Amygdala (tissue), 56 donors: ENCODE measurements at places on chromosomes 7 and 10.

DNA sequence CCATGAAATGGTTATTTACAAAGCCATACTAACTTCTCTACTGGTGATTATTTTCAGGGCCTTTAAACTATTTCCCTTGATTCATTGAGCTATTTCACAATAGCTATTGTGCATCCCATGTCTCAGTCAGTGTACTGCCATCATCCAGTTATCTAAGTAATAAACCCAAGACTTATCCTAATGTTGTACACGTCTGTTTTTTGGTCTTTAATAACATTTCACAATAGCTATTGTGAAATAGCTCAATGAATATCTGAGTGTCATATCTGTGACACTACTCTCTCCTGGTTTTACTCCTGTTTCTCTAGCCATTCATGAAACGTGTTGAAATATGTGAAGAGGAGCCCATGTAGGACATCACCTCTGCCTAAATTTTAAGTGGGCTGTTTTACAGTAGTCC, 36.5 kb upstream of the TMEM140 start:
- no peak for DNase-seq

DNA sequence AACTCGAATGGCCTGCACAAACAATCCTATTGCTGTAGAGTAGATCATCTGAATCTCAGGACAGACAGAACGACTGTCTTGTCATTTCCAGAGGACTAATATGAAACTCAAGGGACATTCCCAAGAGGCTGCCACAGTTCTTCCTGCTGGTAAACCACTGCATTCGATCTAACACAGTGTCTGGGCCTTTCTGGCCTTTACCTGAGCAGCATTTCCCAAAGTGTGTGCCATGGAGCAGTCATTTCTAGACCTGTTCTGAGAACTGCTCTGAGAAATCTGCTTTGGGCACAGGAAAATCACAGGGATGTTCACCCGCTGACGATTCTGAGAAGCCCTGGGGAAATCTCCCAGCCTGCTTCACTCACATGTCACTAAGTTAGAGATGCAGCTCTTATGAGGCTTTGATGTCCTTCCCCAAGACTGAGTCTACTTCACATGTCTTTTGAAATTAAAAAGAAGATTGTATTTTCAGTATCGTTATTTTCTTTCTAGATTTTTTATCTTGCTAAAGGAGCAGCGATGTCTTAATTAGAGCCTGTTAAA, 18.4 kb downstream of the GPNMB start:
- DNase-seq: no peak

GRCh38 chr7:130872756-130873448, 138.9 kb upstream of the KLF14 start:
- no peak for DNase-seq

DNA sequence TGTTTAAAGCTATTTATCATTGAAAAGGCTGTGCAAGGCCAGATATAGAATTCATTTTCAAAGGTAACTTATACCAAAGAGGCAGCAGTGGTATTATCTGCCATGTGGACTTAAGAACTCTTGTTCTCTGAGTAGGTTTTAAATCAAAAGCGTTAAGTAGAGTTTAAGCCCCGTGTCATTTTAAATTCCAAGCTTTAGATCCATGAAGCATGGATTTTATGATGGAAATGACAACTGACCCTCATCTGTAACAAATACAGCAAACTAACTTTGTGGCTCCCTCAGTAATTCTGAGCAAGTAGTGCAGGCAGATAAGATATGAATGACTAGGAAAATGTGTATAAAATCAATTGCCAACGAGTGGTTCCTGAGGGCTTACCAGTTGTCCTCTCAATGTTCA, 247.0 kb downstream of the WDR11 start:
- DNase-seq: no peak

GRCh38 chr7:45192621-45193041, 35.0 kb downstream of the RAMP3 start:
- no peak for DNase-seq

- DNase-seq: no peak
Measured at GRCh38 chr7:157674027-157674714, 337.4 kb downstream of the DNAJB6 start.

DNA sequence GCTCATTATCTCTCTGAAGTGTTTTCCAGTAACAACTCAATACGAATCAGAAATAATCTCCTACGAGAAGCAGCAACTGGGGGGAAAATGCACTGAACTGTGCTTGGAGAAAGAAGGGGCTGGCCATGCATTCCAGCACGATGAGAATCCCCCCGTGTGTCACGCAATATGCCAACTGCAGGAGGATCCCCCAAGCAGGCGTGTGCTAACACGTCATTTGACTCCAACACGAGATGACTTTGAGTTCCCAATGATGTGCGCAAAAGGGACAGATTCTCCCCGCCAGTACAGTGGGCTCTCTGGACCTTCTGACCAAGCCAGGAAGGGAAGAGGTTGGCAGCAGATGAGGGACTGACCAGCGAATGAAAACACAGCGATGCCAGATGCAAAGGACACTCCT, 105.5 kb downstream of the KCNMA1 start:
- DNase-seq: no peak
